Transverse colon (tissue), 4 donors: ENCODE measurements at places on chromosomes 7 and 10. TPM values are rescaled to one million over a fixed set of nuclear protein-coding genes. Genes with fewer than 3 reads are reported as not detected.

DNA sequence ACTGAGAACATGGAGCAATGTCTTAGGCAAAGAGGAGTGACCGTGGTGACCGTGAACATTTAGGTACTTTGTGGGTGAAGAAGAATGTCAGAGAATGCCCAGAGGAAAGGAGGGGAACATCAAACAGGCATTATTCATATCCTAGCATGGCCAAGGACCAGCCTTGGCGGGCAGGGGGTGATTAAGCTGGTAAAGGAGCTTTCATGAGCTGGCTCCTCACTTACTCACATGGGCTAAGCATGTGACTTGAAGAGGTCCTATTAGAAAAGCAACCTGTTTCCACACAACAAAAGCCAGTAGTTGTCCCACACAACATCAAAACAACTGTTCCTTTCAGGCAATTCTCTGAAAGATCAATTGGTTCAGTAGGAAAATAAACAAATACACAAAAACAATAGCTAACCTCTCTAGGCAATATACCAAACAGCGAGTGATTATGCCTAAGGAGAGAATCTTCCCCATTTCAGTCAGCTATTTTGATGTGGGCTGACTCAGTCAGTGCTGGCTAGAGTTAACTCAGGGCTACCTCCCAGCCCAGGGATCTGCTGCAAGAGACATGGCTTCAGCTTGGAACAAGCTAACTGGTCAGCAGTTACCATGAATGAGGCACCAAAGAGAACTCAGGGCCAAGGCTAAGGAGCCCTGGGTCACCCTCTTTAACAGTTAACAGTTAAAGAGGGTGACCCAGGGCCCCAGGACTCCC is 283.5 kb downstream of the ARHGAP12 start:
- no peak for DNase-seq
- H3K27ac ChIP-seq, result no peak overlapping the region
- H3K27me3 ChIP-seq, result no peaks in the 10 kb centered on the region
- H3K4me1 ChIP-seq, result no peaks in the 10 kb centered on the region
- H3K36me3 ChIP-seq, result no peaks in the 10 kb centered on the region
- H3K4me3 ChIP-seq, result no peak overlapping the region

DNA sequence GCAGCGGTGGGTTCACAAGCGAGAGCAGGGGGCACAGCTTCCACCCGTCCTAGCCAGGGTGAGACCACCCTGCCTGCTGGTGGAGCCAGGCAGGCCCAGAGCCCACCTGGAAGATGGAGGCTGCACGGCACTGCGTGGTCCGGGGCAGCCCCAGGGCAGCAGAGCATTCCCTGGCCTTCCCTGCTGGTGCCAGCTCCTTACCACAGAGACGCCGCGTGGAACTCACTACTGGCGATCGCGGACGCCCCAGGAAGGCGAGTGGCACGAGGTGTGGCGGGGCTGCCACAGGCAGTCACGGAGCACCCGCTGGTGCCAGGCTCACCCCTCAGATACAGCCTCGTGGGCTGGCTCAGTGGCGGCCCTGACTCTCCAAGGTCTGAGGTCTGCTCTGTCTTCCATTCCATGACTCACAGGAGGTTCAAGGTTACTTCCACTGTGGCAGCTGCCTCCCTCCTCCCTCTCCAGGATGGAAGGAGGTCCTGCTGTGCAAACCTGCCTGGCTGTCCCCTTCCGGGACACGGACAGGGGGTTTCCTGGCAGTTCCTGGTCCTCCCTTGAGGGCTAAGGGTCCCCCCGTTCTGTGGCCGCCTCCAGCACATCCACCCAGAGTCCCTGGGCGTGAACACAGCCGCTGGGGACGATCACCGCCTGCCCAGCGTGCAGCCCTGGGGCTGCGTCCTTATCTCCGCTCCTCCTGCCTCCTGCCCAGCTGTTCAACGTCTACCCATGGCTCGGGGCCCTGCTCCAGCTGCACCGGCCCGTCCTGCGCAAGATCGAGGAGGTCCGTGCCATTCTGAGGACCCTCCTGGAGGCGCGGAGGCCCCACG is 3.1 kb downstream of the CYP2W1 start:
- peaks cover 38% of the 10 kb centered on the region for H3K27me3 ChIP-seq
- H3K36me3 ChIP-seq, result no peaks in the 10 kb centered on the region
- no peak overlapping the region for H3K4me3 ChIP-seq
- no peak overlapping the region for H3K27ac ChIP-seq
- no peak for DNase-seq

DNA sequence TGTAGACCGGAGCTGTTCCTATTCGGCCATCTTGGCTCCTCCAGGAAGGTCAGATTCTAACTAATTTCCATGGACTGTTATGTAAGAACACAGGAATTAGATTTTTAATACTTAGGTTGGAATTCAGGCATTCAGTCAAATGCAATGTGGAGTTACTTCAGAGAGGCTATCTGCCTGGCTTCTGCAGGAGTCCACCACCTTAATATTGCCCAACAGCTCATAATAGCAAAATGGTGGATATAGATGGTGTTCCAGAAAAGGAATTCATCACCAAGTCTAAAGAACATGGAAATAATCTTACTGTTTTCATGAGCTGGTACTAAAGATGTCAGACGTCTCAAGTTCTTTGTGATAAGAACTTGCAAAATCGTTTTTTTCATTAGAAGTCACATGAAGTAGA is 39.5 kb downstream of the CRHR2 start:
- H3K36me3 ChIP-seq, result no peaks in the 10 kb centered on the region
- no peak for DNase-seq
- H3K27ac ChIP-seq, result no peak overlapping the region
- H3K27me3 ChIP-seq, result no peaks in the 10 kb centered on the region

GRCh38 chr10:52923520-52923919 is 150.9 kb upstream of the MBL2 start:
- H3K27me3 ChIP-seq, result no peaks in the 10 kb centered on the region
- H3K27ac ChIP-seq, result no peak overlapping the region
- DNase-seq, result no peak
- no peaks in the 10 kb centered on the region for H3K4me1 ChIP-seq

- no peak overlapping the region for H3K27ac ChIP-seq
- no peak overlapping the region for H3K4me3 ChIP-seq
- H3K27me3 ChIP-seq, result no peaks in the 10 kb centered on the region
- no peaks in the 10 kb centered on the region for H3K36me3 ChIP-seq
Measured at GRCh38 chr10:11673346-11674280, 62.2 kb upstream of the USP6NL start.

DNA sequence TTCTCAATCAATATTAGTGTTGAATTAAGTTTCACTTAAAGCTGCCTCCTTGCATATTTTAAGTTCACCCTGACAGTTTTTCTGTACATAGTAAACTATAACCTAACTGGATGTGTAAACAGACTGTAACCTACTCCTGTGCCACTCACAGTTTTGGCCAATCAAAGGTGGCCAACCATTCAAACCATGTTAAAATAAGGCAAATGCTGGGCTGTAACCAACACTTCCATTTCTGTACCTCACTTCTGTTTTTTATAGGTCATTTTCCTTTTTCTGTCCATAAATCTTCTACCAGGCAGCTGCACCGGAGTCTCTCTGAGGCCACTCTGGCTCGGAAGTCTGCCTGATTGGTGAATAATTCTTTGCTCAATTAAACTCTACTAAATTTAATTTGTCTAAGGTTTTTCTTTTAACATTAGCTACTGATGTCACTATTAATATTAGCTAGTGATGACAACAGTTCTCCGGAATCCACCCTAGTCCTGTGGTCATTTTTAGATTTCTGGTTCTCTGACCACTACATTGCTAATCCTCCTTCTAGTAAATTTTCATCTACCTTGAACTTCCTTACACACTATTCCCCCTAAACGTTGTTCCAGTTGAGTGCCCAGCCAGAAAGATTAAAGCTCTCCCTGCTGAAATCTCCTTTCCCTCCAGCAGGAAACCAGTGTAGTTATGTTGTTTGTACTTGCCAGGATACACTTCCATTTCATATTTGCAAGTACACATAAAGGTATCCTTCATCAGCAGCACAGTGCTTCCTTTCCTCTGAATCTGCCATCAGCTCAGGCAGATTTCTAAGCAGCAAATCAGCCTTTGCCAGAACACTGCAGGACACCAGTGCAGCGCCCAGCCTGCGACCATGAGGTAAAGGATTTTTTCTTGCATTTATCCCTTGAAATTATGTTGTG is 18.6 kb upstream of the IFIT2 start:
- H3K27me3 ChIP-seq, result no peaks in the 10 kb centered on the region
- H3K4me3 ChIP-seq, result no peak overlapping the region
- H3K4me1 ChIP-seq, result peaks cover 16% of the 10 kb centered on the region
- DNase-seq, result no peak
- H3K36me3 ChIP-seq, result no peaks in the 10 kb centered on the region

The OR9A2 gene
- total RNA-seq, result not detected

The SEPTIN7 gene
- total RNA-seq, result 131 TPM

The UBE2H gene
- 71.8 TPM for total RNA-seq

The VWA2 gene
- total RNA-seq, result 0.64 TPM
